ENCODE measurements at places on chromosomes 3 and 15.
A peak's percentile ranks its signal among the peaks of the same experiment; 100 is the strongest.

GRCh38 chr15:65833501-65834205, 35.6 kb upstream of the RAB11A start:
- peak; percentile 31 for DNase-seq

DNA sequence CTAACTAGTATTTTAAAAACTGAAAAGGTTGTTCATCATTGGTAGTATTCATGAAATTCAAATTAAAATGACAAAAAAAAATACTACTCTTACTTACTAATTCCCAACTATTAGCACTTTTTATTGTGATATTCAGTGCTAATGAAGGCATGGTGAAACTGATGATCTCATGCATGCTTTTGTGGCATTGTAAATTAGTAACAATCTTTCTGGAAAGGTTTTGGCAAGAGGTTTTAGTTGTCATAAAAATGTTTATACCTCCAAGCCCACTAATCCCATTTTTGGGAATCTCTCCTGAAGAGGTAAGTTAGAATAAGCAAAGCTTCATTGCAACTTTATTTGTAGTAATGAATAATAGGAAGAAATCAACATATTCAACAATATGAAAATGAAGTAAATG, 53.0 kb downstream of the LYSMD4 start:
- DNase-seq, result no peak

GRCh38 chr3:188272481-188273372, 118.8 kb downstream of the LPP start:
- DNase-seq, result no peak

DNA sequence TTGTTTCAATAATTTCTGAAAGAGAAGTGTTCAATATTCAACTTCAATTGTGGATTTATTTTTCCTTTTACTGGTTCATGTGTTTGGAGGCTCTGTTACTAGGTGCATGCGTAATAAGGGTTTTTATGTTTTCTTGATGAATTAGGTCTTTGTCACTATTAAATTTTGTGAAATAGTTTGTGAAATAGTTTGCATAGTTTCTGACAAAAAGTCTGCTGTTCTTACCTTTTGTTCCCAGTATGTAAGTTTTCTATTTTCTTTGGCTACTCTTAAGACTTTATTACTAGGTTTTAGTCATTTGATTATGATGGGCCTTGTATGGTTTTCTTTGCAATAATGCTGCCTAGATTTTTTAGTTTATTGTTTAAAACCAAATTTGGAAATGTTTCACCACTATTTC, 38.0 kb downstream of the MEF2A start:
- no peak for DNase-seq

DNA sequence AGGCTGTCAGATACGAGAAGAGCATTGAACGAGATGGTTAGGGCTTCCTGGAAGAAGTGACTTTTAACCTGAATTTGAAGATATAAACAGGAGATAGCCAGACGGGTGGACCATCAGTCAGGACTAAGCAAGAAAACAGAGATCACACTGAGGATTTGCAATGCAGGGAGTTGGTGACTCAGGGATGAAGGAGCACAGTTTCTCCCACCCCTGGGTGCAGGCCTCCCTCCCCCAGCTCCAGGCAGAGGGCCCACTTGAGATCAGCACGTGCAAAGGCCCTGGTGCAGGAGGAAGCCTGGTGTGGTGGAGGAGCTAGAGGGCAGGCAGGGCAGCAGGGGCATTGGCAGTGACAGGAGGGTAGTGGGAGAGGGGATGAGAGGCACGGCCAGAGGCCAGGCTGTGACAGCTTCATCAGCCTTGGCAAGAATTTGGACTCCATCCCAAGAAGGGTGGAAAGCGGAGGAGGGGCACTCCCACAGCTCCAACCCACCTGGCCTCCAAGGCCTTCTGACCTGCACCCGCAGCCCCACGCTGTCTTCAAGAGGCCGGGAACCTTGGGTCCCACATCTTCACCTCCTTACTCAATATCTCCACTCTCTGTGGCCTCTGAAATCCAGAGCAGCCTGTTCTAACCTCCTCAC, 8.7 kb upstream of the PCSK6 start:
- DNase-seq, result no peak

- DNase-seq, result no peak
Measured at GRCh38 chr3:172201870-172202236, 162.5 kb downstream of the FNDC3B start.

DNA sequence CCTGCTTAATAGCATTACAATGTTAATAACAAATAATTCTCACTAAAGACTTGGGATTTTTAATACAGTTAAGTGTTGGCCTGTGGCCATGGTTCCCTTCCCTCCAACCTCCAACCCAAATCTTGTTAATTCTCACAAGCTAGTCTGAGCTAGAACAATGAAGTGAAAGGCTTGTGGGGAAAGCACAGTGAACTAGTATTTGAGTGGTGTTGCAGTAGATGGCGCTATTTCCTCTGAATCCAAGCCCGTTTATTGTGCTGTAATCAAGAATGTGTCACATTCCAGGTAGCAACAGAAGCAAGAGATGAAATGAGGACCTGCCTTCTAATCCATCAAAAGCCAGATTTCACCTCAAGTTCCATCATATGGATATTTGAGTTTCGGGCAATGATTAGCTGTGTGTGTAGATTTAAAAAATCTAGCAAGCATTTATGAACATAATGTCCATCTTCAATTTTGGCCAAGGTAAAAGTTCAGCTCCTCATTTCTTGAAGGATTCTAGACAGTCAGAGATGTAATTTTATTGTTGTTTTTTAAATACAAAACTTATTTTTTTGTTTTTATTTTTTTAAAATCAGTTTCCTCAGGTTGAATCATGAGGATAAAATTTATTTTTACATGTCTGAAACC, 160.7 kb downstream of the SQOR start:
- no peak for DNase-seq

DNA sequence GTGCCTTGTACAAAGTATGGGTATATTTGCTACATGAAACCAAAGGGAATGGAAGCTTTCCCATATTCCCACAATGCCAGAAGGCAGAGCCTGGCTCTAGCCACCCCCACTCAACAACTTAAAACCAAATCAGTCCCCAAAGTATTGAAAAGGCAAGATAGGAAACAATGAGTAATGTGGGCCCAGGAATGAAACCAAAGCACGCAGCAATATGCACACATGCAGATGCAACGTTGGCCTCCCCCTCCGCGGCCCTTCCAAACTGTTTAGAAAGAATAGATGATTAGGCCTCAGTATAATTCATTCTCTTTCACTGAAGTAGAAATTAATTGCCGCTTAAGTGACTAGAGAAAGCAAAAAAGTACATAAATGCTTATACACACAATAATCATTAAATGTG, 59.1 kb downstream of the THRB start:
- no peak for DNase-seq

DNA sequence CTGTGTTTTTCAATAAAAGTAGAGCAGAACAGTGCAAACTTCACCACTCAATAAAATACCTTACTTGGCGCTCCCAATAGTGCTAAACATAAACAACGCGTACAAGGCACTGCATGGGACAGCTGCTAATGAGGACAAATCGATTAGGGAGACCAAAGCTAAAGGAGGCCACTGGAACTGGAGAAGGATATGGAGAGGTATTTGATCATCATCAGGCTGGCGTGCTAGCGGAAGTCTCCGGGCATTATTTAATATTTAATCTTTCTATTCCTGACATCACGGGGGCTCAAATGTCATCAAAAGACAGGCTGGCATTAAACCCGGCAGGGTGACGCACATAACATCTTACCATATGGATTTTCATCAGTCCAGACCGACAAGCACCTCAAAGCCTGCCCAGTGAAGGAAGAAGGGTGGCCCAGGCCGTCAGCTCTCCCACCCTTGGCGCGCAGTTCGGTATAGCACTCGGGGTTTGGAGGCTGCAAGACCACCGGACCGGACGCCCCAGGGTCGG, 604 bp downstream of the CCPG1 start:
- DNase-seq, result no peak

DNA sequence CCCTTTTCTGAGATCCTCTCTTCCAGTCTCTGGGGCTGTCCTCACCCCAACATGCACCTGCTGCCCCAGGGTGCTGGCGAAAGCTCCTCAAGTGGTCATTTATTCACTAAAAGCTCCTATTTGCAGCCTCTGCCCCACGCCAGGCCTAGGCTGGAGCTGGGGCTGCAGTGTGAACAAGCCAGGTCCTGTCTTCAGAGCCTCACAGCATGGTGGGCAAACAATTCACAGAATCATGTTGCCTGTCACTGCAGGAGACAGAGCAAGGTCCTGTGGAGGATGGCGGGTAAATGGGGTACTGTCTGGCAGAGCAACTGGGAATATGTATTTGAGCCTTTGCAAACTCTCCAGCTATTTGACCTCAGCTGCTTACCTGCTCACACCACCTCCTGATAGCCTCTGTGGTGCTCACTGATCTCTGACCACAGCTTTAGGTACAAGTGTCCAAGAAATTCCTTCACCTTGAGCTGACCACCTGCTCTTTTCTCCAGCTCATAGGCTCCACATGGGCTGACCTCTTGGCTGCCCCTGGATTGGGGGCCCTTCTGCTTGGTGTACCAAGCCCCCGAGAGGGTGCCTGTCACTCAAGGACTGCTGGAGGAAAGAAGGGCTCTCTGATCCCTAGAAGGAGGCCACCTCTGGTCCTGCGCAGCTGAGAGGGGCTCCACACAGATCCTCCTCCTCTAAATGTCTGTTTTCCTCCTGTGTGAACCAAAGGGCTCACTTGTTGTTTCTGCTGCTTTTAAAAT, 35.6 kb downstream of the AMOTL2 start:
- no peak for DNase-seq

GRCh38 chr15:74655424-74655823, 39.8 kb downstream of the CLK3 start:
- DNase-seq, result no peak

DNA sequence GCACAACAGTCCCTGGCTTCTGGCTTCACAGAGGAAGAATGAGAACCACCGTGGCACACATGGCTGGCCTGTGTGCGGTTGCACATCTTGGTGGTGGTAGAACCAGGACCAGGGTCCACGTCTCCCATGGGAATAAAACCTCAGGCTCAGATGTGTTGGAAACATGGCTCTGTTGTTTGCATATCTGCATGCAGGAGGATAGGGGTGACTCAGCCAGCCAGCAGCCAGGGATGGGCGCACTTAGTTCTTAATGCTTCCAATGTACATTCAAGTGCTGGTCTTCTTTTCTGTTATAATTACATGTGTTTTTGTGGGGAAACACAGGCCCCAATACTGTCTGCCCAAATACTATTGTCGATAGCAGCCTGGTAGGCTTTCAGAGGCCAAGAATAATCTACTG, 35.8 kb upstream of the BCL2L10 start:
- no peak for DNase-seq

DNA sequence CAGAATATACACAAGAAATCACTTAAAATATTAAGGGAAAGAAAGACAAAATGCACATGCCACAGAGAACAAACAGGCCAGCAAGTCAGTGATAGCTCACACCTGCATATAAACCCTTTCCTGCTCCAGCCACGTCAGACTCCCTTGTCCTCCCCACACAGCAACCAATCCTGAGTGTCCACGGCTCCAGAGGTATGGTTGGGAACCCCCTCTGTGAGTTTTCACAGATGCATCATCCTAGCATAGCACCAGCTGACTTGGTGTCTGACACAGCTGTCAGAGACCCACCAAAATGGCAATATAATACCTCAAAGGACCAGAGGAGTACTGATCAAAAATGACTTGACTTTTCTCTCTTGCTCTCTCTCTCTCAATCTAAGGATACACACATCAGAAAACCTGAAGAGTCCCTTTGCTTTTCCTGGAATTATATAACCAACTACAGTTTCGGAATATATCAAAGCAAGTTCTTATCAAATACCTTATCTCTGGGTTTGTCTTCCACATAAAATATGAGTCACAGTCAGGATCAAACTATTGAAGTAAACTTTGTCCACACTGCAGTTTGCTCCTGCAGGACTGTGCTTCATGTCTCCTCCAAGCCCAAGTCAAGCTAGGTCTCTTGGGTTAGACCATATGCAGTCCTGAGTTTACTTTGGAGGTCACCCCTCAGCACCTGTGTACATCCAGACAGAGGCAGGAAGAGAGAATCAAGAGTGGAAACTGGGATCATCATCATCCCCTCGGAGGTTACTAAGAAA, 187.1 kb upstream of the THBS1 start:
- DNase-seq, result no peak

DNA sequence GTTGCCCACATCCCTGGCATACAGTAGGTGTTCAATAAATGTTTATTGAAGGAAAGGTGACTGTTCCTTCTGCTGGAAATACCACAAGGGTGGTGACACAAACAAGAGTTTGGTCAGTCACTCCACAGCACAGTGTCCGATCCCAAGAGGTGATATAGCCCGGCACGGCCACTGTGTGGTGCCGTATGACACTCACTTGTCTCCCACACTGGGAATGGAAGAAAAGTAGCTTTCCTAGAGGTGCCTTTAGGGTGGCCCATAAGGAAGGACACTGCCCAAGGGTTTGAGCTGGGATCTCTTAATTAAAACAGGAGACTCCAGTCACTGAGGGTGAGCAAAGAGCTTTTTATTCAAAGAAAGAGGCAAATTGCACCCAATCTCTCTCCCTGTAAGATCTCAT, 40.5 kb downstream of the TGM4 start:
- no peak for DNase-seq

- no peak for DNase-seq
Measured at GRCh38 chr3:120427201-120427600, 23.6 kb downstream of the FSTL1 start.

- no peak for DNase-seq
Measured at GRCh38 chr3:141605883-141606282, 119.1 kb downstream of the RASA2 start.

DNA sequence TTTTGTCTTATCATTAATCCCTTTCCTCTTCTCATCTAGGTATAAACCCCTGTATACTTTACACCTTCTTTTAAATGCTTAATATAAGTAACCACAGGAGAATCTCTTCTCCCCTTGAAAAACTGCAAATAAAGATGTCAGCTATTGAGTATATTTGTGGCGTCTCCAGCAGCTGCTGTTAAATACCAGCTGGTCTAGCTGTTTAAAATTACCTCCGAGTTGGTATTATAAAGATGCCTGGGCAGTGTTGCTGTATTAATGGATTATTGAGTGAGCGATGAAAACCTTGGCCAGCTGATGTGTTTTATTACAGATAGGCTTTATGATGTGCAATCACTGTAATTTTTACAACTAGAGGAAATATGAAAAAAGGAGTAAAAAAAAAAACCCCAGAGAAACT, 388.1 kb downstream of the TBC1D5 start:
- DNase-seq, result no peak

DNA sequence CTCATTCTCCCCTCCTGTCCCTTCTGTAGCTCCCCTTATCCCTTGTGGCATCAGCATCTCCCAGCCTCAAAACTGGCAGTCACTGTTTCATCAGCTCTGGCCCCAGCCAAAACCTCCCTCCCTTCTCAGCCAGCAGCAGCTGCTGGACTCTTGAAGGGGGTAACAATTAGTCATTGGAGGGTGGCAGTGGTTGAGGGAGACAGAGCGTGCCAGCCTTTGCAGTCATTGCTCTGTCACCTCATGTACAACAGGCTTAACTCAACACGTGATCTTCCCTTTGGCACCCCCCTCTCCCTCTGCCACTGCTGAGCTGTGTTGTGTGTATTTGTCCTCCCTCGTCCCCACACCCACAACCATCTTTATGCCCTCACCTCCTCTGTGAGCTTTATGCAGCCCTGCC, 28.2 kb downstream of the RBP2 start:
- no peak for DNase-seq

- DNase-seq, result no peak
Measured at GRCh38 chr15:67202991-67203390, 51.5 kb downstream of the AAGAB start.
